CD8-positive, alpha-beta memory T cell (primary cell): ENCODE measurements at places on chromosomes 6 and 20.

GRCh38 chr6:162751211-162751859, 23.6 kb downstream of the PACRG start:
- DNase-seq: no peak

GRCh38 chr6:92979281-92979680, 440.1 kb downstream of the EPHA7 start:
- no peak for DNase-seq

- no peak for DNase-seq
These were observed 128.5 kb upstream of the SALL4 start for GRCh38 chr20:51930775-51931174.

- no peak for DNase-seq
These were observed 66.0 kb upstream of the KIF16B start for GRCh38 chr20:16639027-16639941.

DNA sequence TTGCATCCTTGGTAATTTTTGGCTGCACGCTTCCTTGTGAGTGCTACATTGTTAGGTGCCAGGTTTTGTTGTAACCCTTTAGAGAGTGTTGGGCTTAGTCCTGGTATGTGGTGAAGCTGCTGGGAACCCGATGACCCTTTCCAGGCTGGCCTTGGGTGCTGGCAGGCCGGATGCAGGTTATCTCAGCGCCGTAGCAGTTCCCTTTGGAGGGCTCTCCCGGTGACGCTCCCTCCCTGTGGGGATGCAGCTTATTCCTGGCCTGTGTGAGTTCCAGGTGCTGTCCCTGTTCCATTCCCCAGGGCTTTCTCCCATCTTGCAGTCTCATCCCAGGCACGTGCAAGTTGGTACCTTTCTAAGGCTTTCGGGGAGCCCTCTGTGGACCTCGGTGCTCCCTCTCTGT, 13.9 kb upstream of the BHLHE23 start:
- DNase-seq: no peak

GRCh38 chr20:21089391-21089790, 16.8 kb downstream of the LINC00237 start:
- DNase-seq: no peak

GRCh38 chr6:15368873-15369272, 123.0 kb downstream of the JARID2 start:
- DNase-seq: no peak

GRCh38 chr6:167141667-167142432, 15.9 kb downstream of the GPR31 start:
- DNase-seq: peak; percentile 37

DNA sequence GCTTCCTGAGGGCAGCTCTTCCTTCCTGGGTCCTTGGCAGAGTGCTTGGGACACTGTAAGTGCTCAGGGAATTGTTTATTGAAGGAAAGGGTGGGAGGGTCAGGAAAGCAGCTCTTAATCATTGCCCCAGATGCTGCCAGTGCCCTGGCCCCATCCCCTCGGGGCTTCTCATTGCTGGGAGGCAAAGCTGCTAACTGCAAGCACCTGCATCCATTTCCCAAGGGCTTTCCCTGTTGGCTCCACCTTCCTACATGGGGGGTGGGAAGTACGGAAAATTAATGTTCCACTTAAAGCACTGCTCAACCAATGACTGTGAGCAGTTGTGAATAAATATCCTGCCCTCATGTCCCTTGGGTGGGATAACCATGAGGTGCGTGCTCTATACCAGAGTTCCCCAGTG, 56.4 kb downstream of the NDUFAF5 start:
- no peak for DNase-seq
